ENCODE measurements at places on chromosomes 5 and 9.
A peak's percentile ranks its signal among the peaks of the same experiment; 100 is the strongest.

GRCh38 chr9:4717815-4718214, 23.2 kb downstream of the AK3 start:
- DNase-seq: no peak

DNA sequence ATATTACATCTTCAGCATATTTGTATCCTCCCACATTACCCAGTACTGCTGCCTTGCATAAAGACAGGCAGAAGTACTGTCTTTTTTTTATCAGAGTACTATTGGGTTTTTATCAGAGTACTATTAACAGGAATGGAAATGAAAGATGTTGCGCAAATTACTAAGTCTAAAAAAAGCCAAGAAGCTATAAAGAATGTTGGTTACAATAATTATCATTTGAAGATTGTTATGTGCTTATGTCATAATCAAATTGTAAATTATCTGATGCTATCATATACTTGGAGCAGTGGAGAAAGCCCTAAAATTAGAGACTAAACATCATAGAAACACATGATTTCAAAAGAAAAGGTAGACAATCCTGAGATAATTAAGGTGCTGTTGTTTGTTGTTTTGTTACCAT, 188.8 kb downstream of the CCDC192 start:
- DNase-seq: no peak

GRCh38 chr5:108046955-108047670, 334.8 kb downstream of the FBXL17 start:
- DNase-seq: no peak

GRCh38 chr9:36045610-36046009, 8.9 kb downstream of the RECK start:
- no peak for DNase-seq

GRCh38 chr5:151151793-151152192, 5.8 kb downstream of the ANXA6 start:
- no peak for DNase-seq

DNA sequence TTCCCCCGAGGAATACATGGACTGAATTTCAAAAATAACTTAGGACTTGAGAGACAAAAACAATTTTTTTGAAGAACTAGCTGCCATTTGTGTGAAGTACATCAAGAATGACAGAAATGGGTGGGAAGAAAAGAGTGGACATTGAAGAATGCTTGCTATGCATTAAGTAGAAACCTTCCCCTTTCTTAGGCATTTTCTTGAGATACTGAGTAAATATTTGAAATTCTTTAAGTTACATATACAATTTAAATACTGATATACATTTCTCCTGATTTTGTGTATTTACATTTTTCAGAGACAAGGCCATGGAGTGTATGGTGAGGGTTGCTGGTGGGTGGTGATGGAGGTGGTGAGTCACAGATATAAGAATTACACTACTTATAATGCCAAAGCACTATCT, 319.3 kb upstream of the ADAMTSL1 start:
- no peak for DNase-seq

DNA sequence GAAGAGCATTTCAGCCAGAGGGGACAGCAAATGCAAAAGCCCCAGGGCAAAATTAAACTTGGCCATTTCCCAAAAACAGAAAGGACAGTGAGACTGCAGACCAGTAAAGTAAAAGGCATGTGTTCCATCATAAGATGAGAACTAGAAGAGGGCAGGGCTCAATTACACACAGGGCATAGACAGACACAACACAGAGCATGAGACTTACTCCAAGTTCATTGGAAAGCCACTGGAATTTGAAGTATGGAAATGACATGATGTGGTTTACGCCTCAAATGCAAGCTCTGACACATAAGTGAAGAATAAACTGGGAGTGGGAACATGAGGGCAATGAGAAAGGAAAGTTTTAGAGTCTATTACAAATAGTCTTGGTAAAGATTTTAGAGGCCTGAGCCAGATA, 446.6 kb upstream of the GRIA1 start:
- DNase-seq: no peak

DNA sequence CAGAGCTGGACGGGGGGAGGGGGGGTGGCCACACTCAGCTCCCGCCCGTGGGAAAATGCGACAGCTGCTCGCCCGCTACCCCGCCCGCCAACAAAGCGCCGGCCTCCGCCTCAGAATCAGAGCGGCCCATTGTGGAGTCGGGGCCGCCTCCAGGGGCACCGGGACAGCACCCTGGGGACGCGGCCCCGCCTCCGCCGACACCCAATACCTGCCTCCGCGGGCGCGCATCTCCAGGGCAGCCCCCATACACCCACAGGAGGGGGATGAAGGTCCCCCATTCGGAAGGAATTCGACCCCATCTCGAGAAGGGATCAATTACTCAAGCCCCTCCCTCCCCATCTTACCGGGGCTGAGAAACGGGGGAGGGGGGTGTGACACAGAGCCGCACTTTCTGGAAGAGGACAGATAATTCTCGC, 1.3 kb downstream of the NOTCH1 start:
- DNase-seq: no peak

DNA sequence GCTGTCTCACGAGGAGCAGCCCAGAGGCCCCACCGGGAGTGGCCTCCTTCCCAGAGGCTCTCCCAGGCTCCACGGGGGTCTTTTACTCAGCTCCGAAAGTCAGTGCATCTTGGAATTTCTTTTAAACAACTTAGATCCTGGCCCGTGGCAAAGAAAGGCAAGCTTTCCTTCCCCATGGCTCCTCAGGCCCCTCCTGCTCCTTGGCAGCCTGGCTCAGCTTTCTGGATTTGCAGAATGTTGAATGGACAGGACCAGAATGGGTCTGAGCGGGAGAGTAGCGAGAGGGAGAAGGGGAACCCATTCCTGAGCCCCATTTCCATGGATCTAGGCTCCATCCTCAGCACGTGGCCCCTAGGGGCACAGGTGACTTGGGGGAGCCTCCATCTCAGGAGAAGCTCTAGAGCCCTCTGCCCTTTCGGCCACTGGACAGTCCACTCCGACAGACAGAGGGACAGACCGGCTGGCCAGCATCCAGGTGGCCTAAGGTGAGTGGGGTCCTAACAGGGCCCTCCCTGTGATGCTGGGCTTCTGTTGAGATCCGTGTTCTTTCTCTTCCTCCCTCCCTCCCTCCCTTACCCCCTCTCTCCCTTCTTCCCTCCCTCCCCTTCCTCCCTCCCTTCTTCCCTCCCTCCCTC, 173.9 kb upstream of the PPP1R26 start:
- no peak for DNase-seq

DNA sequence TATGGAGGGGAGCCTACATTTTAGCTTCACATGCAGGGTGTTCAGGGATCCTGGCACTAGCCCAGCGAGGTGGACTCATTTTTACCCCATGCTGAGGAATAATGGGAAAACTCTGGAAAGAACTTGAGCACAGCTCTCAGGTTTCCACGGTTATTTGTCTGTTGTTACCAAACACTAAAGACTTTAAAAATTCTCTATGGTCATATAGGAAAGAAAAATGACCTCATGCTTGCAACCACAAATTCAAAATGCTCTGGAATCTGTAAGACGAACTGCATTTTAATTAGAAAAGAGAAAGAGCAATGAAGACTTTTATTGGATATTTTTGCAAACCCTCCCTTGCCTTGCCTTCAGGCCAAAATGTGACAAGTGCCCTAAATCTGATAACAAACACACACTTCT, 606.9 kb downstream of the EBF1 start:
- DNase-seq: peak; percentile 18

DNA sequence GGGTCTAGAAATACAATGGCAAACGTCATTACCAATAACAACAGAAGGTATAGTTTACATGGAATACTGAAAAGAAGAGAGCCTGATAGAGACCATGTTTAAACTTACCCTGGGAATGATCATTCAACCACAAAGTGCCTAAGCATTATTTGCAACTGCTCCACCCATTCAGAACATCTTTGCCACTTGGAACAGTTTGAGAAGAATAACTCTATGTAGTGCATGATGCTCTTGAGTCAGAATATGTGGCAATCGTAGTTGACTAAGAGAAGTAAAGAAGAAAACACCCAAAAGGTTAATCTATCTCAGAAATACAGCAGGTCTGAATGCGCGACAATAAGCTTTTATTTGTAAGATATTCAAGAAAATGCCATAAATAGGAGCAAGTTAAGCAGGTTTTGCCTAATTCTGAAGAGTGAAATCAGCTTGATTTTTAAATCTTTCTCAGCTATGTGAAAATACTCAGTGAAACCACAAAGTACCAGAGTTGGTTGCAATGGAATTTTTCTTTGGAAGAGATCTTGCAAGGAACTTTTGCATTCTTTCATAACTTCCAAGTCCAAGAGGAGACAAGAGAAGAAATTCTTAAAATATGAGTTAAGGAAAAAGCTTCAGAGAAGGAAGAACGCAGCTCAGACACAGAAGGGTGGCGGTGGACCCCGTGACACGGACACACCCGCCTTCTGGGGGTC, 64.3 kb downstream of the HABP4 start:
- DNase-seq: no peak

DNA sequence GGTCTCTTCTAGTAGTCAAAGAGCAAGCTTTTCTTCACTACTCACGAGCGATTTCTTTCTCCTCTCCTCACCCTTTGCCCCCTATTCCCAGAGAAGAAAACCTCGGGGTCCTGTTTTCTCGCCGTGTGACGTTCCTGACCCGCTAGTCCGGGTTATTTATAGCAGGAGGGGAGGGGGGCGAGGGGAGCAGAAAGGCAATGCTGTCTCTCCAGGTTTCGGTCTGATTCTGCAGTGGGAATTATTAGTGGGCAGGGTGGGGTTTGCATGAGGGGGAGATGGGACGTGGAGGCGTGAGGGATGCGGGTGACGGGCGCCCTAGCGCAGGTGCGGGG, 847 bp upstream of the GABRB2 start:
- no peak for DNase-seq

DNA sequence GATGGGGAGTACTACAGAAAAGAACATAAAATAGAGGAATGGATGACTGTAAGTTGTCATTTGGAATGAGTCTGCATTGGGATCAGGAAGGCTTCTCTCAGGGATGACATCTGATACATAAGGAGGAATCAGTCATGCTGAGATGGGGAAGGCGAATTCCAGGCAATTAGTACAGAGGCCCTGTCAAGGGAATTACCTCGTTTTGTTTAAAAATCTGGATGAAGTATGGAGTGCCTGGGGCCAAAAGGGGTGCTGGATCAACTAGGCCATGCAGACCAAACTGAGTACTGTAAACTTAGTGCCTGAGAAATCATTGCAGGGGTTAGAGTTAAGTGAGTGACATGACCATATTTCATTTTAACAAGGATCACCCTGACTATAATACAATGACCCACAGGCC, 30.5 kb downstream of the JAKMIP2 start:
- no peak for DNase-seq

DNA sequence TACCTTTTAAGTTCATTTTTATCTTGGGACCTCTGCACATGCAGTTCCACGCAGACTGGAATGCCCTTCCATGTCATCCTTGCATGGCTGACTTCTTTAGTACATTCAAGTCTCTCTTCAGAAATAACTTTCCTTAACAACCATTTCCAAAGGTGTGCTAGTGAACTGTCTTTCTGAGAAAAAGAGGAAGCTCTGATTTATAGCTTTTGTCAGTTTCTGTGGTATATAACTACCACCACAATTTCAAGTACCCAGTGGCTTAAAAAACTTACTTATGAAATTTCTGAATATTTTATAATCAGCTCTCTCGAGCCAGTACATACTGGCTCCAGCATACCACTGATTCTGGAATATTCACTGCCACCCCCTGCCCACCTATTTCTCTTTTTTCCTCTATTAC, 1613.8 kb downstream of the MAT2B start:
- no peak for DNase-seq

GRCh38 chr9:112200711-112201110, 25.6 kb upstream of the SUSD1 start:
- no peak for DNase-seq

DNA sequence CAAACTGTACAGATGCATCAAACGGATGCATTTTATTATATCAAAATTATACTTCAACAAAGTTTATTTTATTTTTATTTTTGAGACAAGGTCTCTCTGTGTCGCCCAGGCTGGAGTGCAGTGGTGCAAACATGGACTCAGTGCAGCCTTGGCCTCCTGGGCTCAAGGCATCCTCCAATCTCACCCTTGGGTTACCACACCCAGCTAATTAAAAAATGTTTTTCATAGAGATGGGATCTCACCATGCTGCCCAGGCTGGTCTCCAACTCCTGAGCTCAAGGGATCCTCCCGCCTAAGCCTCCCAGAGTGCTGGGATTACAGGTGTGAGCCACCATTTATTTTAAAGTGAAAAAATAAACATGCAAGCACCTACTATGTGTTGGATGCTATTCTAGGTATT, 40.1 kb upstream of the STXBP1 start:
- DNase-seq: no peak

- DNase-seq: no peak
Observed at GRCh38 chr5:61910771-61911170, 395.2 kb upstream of the KIF2A start.

DNA sequence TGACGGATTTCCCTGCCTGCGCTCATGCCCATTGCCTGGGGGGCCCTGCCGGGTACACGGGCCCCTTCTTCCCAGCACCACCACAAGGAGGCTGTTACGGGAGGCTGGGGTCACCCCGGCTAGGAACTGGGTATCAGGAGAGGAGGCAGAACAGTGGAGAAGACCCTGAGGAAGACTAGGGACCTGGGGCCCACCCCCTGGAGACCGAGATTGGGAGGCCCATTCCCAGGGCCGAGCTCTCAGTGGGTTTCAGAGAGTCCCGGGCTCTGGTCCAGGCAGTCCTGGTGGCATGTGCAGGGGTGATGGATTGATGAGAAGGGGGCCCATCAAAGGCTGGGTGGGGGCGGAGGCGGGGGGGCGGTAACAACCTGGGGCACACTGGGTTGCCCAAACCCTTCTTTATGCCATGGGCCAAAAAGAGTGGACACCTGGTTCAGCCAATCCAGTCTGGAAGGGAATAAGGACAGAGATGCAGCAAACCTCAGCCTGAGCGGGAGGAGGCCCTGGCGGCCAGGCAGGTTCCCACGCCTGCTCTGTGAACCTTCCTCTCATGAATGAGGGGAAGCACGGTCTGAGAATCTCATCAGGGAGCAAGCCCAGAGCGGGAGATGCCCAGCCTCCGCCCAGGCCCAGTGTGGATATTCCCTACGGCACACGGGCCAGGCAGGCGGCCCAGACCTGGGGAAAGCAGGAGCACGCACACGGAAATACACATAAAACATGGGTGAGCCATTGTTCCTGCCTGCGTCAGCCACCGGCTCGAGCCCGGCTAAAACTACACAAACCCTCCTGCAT, 785 bp upstream of the P4HA2 start:
- no peak for DNase-seq
